Effector memory CD4-positive, alpha-beta T cell (primary cell): ENCODE measurements at places on chromosomes 16 and 17.

DNA sequence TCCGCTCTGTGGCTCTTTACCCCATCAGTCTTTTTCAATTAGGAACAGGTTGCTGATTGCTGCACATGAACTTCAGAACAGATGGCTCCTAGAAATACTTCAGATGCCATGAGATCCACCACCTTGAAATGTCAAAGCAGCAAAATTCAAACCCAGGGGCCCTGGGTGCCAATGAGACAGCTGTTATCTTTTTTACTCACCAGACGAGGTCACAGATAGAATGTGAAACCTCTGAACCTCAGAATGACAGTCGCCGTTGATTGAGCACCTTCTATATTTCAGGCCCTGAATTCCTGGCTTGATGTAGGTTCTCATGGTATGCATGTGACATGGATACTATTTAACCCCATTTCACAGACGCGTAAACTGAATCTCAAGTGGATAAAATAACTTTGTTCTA, 63.0 kb downstream of the MAF start:
- no peak for DNase-seq
- H3K4me1 ChIP-seq, result no peaks in the 10 kb centered on the region
- H3K27me3 ChIP-seq, result no peaks in the 10 kb centered on the region
- no peaks in the 10 kb centered on the region for H3K36me3 ChIP-seq

DNA sequence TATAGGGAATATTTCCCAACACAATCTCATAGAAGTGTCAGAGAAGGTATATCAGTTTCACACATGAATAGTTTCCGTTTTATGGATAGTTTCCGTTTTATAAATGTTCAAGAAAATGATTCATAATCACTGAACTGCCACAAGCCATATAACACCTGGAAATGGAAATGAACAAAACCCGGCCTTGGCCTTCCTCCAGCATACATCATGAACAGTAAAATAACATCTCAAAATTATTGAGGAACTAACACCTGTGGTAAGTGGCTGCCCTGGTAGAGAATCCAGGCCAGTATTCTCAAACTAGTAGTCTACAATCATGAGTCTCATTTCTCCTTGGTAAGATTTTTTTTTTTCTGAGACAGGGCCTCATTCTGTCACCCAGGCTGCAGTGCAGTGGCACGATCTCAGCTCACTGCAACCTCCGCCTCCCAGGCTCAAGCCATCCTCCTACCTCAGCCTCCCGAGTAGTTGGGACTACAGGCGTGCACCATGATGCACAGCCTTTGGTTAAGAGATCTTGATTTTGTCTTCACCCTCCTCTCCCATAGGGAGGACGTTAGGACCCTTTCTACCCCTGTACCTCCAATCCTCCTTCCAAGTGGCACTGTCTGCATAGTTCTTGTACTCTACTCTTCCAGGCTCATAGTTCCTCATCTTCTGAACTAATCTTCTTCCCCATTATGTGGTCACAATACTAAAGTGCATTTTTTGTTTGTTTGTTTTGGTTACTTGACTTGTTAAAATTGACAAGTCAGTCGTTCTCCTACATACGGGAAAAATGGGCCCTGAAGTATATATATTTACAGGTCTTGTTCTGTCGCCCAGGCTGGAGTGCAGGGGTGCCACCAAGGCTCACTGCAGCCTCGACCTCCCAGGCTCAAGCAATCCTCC, 15.0 kb upstream of the RGS9 start:
- no peaks in the 10 kb centered on the region for H3K27me3 ChIP-seq
- no peaks in the 10 kb centered on the region for H3K36me3 ChIP-seq
- no peak for DNase-seq
- no peak overlapping the region for H3K4me3 ChIP-seq
- H3K4me1 ChIP-seq, result peaks cover 9% of the 10 kb centered on the region
- peak overlapping the region; percentile 64 for H3K27ac ChIP-seq

DNA sequence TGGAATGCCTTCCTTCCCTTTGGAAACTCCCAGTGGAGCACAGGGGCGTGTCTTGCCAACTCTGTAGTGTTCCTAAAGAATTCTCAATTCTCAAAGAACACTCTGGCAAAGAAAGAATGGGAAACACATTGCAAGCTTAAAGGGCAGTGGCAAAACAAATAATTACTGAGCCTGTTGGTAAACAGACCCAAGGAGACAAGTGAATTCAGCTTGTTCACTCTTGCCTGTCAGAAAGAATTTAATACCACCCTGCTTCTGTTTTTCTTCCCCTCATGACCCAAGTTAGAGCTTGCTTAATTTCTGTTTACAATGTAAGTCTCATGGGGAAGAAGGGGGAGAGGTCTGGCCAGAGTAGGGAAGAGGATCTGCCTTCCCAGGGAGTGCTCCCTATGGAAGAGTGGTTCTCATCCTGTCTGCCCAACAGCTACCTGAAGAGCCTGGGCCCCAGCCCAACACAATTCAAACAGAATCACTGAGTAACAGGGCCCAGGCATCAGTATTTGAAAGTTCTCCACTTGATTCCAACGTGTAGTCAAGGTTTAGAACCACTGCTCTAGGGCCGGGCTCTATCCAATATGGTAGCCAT, 386.0 kb downstream of the SLC39A11 start:
- H3K27me3 ChIP-seq, result no peaks in the 10 kb centered on the region
- no peak overlapping the region for H3K4me3 ChIP-seq
- H3K27ac ChIP-seq, result no peak overlapping the region
- H3K4me1 ChIP-seq, result peaks cover 10% of the 10 kb centered on the region
- H3K36me3 ChIP-seq, result no peaks in the 10 kb centered on the region

GRCh38 chr17:83034525-83034924, 44.9 kb upstream of the METRNL start:
- H3K36me3 ChIP-seq, result peaks cover 9% of the 10 kb centered on the region
- no peak overlapping the region for H3K4me3 ChIP-seq

DNA sequence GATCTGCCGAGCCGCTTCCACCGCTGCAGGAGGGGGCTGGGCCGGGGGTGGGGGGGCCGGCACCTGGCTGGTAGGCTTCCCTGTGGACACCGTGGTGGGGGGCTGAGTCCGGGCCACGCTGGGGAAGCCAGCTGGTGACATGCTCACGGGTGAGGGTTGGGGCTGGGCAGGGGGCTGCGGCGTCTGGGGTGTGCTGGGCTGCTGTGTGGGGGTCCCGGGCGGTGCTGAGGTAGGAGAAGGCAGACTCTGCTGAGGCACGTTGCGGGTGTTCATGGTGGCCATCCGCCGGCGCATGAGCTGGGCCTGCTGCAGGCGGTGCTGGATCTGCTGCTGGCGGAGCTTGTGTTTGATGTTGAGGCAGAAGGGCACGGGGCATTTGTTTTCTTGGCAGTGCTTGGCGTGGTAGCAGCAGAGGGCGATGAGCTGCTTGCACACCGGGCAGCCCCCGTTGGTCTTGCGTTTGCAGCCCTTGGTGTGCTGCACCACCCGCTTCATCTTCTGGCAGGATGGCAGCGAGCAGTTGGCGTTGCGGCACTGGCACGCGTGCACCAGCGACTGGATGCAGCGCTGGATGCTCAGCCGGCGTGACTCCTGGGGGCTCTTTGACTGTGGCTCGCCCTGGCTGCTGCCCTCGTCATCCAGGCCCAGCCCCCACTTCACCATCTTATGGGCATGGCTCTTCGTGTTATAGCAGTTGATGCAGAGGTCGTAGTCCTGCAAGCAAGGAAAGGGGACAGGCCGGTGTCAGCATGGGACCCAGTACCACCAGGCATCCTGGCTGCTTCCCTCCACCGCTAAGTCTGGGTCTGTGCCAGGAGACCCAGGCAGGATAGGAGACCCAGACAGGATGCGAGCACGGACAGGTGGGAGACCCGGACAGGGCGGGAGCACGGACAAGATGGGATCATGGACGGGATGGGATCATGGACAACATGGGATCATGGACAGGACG, 12.1 kb upstream of the TRAP1 start:
- H3K27ac ChIP-seq, result no peak overlapping the region
- no peaks in the 10 kb centered on the region for H3K4me1 ChIP-seq
- H3K36me3 ChIP-seq, result peaks cover 56% of the 10 kb centered on the region
- no peak overlapping the region for H3K4me3 ChIP-seq
- no peaks in the 10 kb centered on the region for H3K27me3 ChIP-seq
- no peak for DNase-seq

- H3K36me3 ChIP-seq, result no peaks in the 10 kb centered on the region
- H3K27me3 ChIP-seq, result no peaks in the 10 kb centered on the region
- no peaks in the 10 kb centered on the region for H3K4me1 ChIP-seq
- DNase-seq, result no peak
Observed at GRCh38 chr17:28204751-28205150, 114.2 kb upstream of the TMEM97 start.
